ENCODE measurements at places on chromosomes 16 and 17.

- no peak for DNase-seq
These were observed 129.3 kb upstream of the MED13 start for GRCh38 chr17:62194401-62194800.

DNA sequence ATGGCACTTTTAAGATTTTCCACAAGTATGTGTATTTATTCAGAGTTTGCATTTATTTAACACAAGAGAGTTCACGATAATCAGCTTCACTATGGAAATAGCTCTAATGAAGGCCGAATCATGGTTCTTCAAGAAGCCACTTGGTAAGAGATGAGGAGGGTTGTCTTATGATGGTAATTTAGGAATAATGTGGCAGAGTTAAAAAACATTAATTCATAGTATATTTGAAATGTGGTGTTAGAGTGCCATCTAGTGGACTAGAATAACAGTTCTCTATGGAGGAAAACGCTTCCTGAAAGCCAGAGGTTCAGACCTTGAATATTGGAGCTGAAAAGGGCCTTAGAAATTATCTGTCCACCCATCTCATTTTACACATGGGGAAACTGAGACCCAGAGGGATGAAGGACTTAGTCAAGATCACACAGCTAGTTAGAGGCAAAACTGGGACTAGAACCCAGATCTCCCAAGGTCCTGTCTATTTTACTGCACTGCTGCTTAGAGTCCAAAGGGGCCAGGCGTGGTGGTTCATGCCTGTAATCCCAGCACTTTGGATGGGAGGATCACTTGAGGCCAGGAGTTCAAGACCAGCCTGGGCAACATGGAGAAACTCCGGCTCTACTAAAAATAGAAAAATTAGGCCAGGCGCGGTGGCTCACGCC is 33.8 kb upstream of the KPNB1 start:
- peak; percentile 64 for DNase-seq

GRCh38 chr16:2324296-2324859 is 16.1 kb downstream of the ABCA3 start:
- no peak for DNase-seq

DNA sequence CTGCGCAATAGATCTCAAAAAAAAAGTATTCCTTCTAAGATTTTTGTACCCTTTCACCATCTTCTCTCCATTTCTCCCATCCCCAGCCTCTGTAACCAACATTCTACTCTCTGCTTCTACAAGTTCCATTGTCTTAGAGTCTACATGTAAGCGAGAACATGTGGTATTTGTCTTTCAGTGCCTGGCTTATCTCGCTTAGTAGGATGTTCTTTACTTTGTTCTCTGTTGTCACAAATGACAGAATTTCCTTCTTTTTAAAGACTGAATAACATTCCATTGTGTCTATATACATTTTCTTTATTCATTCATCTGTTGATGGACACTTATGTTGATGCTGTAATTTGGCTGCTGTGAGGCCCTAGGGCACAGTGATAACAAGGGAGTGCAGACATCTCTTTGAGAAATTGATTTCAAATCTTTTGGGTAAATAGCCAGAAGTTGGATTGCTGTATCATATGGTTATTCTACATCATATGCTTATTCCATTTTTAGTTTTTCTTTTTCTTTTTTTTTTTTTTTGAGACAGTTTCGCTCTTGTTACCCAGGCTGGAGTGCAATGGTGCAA is 37.7 kb upstream of the MYH10 start:
- DNase-seq, result no peak

- no peak for DNase-seq
These were observed 14.9 kb upstream of the CLEC18A start for GRCh38 chr16:69936252-69936651.
